ENCODE measurements at places on chromosomes 1 and 21.

DNA sequence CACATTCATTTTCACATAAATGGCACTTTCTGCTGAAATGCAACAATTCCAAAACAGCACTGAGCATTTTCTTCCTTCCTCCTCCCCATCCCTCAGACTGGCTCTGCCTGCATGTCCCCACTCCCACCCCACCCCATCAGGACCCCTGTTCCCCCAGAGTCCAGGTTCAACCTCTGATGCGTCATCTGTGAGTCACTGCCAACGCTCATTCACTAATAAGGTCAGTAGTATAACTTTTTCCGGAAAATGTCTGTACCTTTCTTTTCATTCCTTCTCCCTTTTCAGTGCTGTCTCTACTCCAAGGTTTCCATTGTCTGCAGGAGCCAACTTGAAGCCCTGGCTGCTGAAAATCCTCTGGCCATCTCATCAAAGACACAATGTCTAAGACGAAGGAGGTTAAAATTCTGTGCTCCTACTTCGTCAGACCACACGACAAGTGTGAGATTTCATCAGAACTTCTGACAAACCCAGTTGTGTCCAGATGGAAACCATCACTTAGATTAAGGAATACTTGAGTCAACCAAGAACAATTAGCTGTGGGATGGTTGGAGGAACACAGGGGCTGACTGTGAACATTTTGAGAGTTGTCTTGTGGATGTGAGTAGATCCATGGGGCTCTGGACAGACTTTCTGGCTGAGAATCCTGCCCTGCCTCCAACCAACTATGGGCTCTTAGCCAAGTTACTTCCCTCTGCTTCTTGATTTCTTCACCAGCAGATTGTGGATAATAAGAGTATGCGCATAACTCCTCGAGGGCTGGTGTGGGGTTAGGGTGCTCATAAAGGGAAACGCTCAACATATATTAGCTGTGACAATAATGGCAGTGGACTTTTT is 35.6 kb upstream of the UTS2 start:
- no peak for DNase-seq

DNA sequence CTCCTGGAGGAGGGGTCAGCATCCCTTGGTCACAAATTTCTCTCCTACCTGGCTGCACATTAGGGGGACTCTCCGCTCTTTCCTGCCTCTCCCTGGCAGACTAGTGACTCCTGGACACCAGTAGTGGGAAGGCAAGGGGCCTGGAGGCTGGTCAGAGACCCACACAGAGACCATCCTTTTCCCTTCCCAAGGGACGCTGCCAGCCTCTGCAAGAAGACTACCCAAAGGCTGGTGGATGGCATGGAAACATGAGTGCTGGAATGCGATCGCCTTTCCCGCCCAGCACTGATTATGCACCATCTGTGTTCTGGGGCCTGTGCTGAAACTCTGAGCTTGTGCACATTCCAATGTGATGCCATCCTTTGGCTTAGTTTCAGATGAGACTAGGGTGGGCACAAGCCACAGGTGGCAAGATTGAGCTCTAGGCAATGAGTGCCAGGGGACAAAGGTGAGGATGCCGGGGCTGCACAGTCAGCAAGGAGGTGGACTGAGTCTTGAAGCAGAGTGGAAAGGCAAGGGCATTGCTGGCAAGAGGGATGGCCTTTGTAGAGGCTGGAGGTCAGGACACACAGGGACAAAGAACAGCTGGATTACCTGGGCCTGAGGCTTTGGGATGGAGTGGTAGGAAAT is 12.6 kb upstream of the EPS8L3 start:
- DNase-seq = no peak

- DNase-seq = no peak
Measured at GRCh38 chr1:98196012-98196411, 275.2 kb upstream of the DPYD start.

GRCh38 chr1:55685560-55685959 is 470.4 kb upstream of the USP24 start:
- no peak for DNase-seq

DNA sequence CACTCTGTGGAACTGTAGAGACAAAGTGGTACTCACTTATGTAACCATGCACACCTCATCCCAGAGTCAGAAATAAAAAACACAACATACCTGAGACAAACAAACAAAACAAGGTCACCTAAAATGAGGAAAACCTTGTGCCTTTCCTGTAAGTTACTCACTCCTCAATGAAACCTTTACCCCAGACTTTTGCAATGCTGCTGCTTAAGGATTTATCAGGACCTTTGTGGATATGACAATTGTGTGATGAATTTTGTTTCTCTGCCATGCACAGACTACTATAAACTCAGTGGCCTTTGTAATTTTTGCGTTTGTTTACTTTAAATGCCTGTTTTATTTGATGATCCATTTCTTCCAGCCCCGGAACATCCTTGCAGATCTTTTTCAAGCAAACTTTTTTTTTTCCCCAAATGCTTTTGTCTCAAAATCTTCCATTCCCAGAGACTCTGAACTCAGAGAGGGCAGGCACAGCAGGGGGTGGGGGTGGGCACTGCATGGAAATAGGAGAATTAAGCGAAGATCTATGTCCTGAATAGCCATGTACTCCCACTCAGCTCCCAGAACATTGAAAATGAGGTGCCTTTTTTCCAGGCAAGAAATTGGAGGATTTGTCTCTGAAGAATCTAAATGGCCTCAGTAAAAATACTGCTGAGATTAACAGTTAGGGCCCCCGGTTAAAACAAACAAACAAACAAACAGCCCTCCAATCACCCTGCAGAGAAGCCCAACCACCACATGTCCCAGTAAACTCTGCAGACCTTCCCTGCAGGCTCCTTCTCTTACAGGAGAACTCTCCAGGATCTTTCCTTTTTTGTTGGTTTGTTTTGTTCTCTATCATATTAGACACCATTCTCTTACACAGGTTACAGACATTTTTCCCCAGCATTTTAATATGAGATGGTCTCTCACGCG is 22.6 kb upstream of the SIM2 start:
- DNase-seq = no peak

DNA sequence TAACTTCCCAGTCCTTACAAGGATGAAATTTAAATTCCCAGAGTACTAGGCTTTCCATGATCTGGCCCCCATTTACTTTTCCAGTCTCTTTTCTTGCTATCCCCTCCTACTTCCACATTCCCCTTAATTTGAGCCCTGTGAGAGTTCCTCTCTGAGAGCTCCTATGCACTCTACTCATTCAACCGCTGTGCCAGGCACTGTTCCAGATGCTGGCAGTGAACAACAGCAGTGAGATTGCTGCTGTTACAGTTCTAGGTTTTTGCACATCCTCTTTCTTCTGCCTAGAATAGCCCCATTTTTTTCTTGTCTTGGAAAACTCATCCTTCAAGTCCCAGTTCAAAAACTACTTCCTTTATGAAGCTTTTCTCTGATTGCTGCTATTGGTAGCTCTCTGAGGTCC is 18.8 kb downstream of the ATF6 start:
- DNase-seq = no peak

GRCh38 chr1:65020774-65021173 is 54.4 kb upstream of the JAK1 start:
- DNase-seq = no peak

DNA sequence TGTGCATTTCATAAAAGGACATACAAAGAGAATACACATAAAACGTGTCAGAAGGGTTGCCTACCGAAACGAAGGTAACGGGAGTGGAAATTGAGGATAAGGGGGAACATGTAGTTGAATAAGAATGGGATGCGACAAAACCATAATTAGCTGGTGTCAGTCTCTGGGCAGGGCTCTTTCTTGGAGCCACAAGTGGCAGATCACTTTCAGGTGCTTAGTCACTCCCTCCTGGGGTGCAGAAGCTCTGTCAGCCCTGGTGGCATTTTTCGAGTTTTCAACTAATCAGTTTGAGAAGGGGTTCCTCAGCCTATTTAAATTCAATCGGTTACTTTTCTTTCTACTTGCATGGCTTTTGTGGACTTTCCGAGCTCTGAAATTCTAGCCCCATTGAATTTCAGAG is 133.9 kb upstream of the IGSF21 start:
- no peak for DNase-seq

GRCh38 chr1:154454386-154455120 is 47.5 kb upstream of the TDRD10 start:
- no peak for DNase-seq

- DNase-seq = no peak
Measured at GRCh38 chr1:151875419-151876097, 22.0 kb upstream of the THEM5 start.

DNA sequence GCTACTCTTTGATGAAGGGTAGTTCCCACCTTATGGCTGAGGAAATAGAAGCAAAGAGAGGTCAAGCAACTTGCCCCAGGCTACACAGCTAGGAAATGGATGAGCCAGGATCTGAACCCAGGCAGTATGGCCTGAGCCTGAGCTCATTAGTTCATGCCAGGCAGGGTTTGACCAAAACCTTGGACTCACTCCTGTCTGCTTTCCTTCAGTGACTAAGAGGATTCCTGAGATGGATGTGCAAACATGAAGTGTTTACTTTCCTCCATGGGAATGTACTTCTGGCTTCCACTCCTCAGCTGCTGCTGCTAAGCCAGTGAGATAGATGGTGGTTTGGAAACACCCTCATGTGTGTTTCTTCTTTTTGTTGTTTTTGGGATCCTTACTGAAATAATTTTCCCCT is 35.1 kb upstream of the ERRFI1 start:
- no peak for DNase-seq

- no peak for DNase-seq
Measured at GRCh38 chr1:33886496-33886895, 22.6 kb downstream of the HMGB4 start.

DNA sequence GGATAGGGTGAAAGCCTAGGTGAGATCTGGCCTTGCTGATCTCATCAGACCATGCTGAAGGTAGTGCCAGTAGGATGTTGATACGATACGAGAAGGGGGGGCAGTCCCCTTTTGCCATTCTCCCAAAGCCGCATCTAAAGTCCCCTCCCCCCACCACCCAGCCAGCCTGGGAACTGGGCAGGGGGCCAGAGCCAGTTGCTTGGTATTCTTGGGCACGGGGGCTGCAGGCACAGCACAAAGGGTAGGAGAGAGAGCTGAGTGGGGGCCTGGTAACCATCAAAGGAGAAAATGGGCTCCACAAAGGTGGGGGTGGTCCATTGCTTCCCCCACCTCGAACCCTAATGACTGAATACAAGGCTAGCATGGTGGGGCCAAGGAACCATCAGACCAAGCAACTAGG is 5.4 kb downstream of the PEA15 start:
- DNase-seq = peak; percentile 16

DNA sequence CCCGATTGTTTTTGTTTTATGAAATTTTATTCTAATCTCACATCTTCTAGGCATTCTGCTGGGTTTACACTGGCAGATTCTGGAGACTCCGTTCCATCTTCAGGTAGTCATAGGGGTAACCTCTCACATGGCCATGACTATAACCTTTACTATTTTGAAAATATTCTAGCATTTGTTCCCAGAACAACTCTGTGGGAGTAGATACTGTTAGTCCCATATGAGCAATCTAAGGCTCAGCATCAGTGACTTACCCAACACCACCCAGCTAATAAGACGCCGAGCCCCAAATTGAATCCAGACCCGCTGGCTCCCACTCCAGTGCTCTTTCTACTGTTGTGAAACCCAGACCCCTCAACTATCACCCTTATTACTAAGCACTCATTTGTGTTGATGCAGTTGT is 9.8 kb downstream of the ADAMTS4 start:
- no peak for DNase-seq

DNA sequence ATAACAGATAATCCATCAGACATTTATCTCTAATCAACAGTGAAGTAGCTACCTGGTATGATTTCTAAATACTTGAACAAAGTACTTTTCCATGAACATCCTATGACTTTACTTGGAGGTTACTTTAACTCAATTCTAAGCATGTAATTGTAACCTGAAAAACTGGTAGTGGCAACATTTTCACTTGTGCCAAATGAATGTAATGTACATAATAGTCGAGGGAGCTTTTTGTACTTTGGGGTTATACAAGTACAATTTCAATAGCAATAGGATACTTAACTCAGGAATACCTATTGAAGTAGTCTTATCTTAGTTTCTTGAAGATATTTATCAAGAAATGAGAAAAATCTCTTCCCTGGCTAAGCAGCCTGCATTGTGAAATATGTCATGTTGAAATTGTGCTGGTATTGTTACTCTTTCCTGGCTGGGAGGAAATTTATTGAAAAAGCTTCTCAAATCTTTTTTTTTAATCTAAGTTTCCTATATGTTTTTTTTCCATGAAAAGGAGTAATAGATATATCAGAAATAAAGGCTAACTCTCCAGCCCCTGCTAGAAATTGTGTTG is 33.7 kb upstream of the CACYBP start:
- DNase-seq = no peak

GRCh38 chr1:47703156-47703825 is 265.4 kb downstream of the FOXD2 start:
- DNase-seq = no peak

- no peak for DNase-seq
Measured at GRCh38 chr1:212213784-212214183, 71.4 kb upstream of the PPP2R5A start.

DNA sequence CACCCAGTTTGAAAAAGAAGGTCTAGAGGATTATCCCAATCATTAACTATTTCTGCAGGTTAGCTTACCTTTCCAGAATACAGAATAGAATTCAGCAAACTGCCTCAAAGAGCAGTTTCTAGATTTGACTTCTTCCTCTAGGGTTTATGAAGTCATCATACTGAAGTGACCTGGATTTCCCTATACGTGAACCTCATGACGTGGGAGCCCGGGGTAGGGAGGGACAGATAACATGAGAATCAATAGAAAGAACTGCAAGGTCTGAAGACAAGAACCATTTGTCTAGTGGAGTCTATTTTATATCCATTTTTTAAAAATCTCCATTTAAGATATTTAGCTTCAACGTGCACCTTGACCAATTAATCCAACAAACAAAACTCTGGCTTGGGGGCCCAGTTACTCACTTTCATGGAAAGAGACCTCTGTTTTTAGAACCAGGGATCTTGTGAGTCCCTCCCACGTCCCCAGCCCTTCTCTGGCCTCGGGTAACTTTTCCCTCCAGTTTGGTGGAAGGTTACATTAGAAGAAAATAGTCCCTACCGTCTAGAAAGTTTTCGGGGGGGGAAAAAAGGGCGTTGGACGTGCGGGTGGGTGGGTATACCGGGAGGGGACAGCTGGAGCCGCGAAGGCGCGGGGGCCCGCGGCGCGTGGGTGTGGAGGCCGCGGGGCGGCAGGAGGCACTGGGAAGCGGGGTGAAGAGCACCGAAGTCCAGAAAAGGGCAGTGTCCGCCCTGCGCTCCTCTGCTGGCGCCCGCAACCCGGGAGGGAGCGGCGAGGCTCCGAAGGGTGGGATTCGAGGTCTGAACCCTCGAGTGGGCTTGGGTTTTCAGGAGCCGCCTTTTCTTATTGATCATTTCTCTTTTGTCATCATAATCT is 13.8 kb upstream of the POGZ start:
- DNase-seq = peak; percentile 40

- DNase-seq = peak; percentile 78
Measured at GRCh38 chr1:234608911-234609690, 877 bp downstream of the IRF2BP2 start.

GRCh38 chr1:7680207-7680954 is 90.7 kb upstream of the VAMP3 start:
- peak; percentile 54 for DNase-seq

Measured in stimulated activated CD8-positive, alpha-beta memory T cell treated with anti-CD3 and anti-CD28 coated beads, Interleukin-4, amount 100 ng/mL, for 48 hours (primary cell).